ENCODE measurements at places on chromosomes 1 and 21.

- no peak for DNase-seq
These were observed 199.4 kb downstream of the ZC3H11B start for GRCh38 chr1:219413536-219413935.

DNA sequence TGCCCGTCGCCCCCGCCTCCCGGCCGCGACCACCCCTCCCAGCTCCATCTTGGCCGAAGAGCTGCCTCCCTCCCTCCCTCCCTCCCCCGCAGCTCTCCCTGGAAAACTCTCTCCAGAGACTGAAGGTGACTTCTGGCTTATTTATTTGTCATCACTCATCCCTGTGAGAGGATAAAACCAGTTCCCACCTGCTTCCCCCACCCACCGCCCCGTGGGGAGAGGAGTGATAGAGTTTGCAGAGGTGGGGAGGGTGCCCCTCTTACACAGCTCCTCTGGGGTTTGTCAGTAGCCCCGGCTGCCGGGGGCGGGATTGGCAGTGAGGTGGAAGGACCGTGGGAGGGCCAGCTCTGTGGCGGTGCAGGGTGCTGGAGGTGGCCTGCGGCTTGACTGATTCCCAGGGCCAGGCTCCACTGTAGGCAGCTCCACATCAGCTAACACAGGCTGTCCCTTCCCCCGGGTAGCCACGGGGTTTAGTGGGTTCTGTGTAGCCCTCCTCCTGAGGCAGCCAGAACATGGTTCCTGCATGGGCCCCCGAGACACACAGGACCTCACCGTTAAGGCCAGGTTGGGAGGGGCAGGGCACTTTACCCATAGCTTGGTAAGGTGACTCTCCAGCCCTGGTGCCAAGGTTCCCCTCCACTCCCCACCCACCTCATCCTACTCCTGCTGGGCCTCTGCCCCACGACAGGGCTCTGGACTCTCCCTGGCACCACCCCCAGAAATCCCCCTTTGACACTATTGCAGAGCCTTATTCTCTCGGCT, 62.2 kb downstream of the ELK4 start:
- DNase-seq = no peak

DNA sequence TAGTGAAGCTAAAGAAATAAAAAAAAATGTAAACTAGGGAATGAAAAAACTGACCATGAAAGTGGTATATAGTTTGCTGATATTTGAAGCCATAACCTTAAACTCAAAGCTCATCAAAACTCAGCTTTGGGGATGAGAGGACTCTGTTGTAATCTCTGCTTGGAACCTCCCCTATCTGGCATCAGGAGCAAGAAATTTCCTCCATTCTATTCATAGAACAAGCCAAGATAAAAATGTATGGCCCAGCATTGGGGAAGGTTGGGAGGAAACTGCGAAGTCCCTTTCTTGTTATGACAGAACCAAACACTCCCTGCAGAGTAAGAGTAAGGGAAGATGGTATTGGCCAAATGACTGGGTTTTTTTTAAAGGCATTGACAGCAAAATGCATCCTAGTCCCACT, 35.6 kb downstream of the MCOLN2 start:
- DNase-seq = no peak

GRCh38 chr1:58782178-58783089, 1.4 kb downstream of the JUN start:
- DNase-seq = peak; percentile 80

- DNase-seq = peak; percentile 38
These were observed 82.2 kb upstream of the AK4 start for GRCh38 chr1:65065524-65066418.

DNA sequence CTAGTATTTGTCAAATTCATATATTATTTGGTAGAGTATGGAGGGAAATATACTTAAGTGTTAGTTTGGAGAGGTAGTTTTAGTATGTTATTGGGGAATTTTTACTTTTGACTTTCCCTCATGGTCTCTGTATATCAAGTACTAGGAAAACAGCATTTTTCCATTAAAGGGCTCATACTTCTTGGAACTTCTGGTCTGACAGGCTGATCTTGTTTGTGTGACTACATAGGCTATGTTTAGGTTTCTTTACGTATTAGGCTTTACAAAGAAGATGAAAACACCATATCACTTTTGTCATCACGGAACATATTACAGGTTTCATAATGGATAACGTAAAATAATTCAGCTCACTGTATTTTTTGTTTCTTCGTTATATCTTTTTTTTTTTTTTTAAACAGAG, 30.8 kb downstream of the POU2F1 start:
- DNase-seq = no peak

- DNase-seq = no peak
These were observed 16.9 kb downstream of the GRHL3 start for GRCh38 chr1:24336075-24336474.

DNA sequence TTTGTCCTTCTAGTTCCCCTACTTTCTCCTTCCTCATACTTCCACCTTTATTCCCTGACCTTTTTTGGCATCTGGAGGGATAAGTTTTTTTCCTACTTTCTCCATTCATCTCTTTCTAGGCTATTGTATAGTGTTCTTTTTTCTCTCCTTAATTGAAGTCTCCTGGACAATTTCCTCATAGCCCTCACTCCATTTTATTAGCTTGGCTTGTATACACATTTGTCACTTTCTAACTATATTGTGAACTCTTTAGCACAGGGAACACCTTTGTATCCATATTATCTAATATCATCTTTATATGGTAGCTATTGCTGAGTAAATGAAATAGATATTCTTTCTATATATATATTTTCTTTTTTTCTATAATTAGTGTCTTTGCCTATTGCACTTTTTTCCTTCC, 47.6 kb downstream of the TMED5 start:
- no peak for DNase-seq

- DNase-seq = no peak
These were observed 18.5 kb downstream of the NPHP4 start for GRCh38 chr1:5973771-5974170.

DNA sequence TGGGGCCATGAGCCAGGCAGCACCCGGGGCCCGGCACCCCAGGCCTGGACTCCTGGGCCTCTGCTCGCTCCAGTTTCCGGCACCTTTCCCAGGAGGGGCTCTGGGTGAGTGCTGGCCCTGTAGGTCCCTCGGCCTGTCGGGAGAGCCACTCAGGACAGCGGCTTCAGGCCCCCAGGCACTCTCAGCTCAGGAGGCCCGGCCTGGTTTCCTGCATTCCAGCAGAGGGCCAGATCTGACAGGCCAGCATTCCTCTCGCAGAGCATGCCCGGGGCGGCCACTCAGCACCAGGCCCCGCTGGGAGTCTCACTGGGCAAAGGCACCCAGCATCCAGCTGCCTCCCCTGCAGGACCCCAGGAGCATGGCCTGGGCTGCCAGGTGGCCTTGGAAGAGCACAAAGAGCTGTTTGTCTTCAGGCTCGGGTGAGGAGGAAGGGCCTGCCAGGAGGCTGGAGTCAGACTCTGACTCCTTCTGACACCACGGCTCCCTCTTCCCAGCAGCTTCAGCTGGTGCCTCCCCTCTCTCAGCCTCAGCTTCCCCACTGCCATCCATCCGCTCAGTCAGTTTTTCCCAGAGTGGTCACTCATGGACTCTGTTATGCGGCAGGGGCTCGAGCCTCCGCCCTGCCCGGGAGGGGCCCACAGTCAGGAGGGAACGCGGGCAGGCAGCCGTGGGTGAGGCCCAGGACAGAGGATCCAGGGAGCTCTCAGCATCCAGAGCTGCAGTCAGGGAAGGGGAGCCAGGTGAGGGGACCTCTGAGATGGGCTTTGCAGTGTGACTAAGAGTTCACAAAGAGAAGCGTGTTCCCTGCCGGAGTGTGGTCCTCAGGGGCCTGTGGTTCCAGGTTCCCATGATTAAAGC, 51.7 kb downstream of the WNT9A start:
- DNase-seq = no peak

DNA sequence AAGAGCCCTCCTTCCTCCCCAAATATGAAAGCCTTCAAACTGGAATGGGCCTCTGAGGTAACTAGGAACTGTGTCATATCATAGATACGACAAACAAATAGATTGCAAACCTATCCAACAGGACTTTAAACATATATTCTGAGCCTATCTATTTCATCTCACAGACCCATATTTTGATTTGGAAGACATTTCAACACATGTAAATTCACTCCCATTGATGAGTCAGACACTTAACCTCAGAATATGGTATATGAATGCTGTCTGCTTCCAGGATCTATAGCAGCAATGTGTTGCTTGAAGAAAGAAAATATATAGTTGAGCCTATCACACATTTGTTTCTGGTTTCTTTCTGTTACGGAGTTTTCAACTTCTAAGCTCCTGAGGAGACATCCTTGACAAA, 221.9 kb upstream of the SAMSN1 start:
- DNase-seq = no peak

GRCh38 chr1:226884116-226884625, 13.8 kb downstream of the PSEN2 start:
- DNase-seq = no peak

DNA sequence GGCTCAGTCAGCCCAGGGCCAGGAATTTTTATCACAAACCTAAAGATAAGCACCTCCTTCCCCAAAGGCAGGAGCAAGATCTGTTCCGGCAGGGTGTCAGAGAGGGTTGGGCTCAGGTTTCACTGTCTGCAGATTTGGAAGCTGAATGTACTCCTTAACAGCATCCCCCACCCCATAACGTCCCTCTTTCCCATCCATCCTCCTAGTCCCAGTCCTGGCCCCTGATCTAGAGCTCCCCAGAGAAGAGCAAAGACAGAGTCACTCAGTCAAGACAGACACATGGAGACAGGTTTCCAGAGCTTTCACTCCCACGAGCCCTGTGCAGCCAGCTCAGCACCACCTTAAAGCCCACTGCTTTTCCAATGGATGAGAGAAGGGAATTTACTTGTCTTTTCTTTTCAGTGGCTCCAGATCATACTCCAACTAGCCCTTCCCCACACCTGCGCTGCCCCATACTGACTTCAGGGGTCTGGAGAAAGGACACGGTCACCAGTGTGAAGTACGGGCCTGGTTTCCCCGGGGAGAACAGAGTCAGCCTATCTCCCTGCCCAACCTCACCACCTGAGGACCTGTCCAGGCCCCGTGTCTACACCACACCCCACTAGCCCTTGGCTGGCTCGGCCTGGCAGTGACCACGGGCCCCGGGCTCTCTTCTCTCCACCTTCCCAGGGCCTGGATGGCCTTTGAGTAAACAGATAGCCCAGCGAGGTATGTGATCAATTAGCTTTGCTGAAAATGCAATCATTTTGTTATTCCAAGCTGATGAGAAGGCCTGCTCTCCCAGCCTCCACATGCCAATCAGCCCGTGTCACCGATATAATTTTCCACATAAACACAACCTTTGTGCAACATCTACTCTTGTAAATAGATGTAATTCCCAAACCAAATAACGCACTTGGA, 249.1 kb downstream of the FOXD2 start:
- peak; percentile 8 for DNase-seq

DNA sequence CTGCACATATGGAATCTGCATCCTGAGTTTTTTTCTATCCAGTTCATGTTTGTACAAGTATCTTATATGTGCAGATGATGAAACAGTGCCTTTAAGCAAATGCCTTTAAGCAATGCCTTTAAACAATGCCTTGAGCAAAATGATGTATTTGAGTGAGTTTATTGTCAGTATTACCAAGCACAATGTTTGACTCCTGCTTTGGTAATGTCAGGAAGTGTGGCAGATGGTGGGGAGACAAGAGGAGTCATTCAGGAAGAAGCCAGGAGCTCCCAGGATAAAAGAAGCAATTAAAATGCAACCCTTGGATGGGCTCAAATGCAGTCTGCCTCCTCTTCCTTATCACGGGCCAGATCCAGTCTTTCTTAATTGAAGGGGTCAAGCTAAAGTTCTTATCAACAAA, 108.7 kb upstream of the KCNJ15 start:
- no peak for DNase-seq

- DNase-seq = no peak
These were observed 10.6 kb downstream of the RNF187 start for GRCh38 chr1:228497817-228498216.

GRCh38 chr1:1085911-1086841, 12.1 kb upstream of the RNF223 start:
- no peak for DNase-seq

DNA sequence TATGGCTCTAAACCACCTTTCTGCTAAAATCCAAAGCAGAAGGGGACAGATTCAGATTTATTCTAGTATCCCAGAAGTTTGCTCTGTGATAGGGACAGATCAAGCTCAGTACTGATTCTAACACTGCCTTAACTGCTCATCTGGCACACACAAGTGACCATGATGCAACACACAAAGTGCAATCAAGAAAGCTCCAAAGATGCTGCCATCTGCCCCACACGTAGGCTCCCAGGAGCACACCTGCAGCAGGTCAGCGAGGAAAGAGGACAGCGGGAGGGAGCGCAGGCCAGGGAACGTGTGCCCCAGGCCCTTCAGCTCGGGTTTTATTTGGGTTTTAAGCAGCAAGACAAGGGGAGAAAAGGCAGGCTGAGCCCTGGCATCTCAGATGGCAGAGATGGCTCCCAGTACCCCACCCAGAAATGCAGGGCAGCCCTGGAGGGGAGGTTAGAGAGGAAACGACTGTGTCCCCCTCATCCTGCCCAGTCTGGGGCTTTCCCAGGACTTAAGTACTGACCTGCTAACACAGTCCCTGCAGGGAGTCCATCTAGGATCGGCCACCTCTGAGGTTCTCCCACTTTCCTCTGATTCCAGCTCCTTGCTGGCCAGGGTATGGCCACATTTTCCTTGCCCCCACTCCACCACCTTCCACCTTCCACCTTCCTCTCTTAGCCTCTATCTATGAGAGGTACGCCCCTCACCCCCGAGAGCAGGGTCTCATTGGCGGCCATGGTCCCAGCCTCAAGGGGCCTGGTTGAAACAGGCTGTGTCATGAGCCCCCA, 1.2 kb downstream of the TRIM11 start:
- DNase-seq = peak; percentile 31

- DNase-seq = no peak
These were observed 48.6 kb downstream of the TSNAX start for GRCh38 chr1:231576804-231577718.

DNA sequence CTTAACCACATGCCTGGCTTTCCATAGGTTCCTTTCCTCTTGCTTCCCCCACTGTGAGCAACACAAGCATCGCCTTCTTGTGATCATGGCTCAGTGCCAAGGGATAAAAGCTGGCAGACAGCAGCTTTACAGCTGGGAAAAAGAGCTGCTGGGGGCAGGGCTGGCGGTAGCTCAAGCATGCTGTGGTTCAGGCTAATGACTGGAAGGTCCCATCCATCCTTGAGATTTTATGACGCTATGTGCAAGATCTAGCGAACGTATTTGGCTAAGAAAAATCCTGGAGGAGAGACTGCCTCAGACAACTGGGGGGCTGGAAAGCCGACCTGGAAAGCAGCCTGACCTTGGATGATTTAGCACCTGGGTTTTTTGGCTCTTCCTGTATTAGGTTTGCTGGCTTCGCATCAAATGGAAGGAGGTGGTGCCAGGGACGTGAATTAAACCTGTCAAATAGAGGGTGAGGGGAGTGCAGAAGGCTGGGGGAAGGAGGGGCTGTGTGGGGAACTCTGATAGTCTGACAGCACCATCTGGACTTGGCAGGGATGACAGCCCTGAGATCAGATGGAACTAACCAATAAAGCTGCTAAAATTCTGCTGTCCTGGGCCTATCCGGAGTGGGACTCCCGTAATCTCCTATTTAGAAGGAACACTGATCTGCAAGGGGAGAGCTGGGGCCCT, 34.8 kb downstream of the ZMYND12 start:
- peak; percentile 96 for DNase-seq

- peak; percentile 33 for DNase-seq
These were observed 8.1 kb downstream of the PSMG1 start for GRCh38 chr21:39175154-39175553.

Measured in NCI-H1417 (cell line).